ENCODE measurements at places on chromosomes 2 and 18. TPM values are rescaled to one million over a fixed set of nuclear protein-coding genes. Genes with fewer than 3 reads are reported as not detected.

DNA sequence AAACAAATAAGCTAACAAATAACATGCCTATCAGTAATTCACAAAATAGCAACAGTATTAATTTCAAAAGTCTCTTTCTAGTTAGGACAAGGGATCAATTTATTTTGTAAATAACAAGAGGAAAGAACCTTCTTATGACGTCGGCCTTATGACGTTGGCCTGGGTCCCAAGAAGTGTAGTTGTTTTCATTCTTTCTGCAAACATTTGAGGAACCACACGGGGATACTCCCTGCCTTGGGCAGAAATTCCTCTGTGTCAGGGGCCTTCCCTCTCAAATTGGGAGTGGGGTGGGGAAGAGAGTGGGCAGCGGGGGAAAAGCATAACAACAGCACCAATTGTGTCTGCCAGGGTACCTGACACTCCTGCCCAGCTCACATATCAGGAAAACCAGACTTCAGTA is 1.3 kb downstream of the CCDC68 start:
- peak; percentile 59 for DNase-seq

DNA sequence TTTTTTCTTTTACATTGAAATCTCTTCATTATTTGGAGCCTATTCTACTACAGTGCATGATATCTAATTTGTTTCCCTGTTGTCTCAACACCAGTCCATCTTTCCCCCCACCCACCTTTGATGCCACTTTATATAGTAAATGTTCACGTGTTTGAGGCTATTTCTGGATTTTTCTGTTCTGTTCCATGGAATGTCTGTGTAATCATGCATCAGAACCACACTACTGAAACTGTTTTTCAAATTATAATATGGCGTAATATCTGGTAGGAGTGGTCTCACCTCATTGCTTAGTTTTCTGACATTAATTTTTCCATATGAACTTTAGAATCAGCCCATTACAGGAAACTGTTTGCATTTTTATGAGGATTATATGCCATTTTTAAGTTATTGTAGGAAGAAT is 19.1 kb upstream of the NARS1 start:
- DNase-seq, result no peak

Gene EDAR
- polyA plus RNA-seq, result 6.2 TPM

Gene BCL11A
- polyA plus RNA-seq, result 29.9 TPM

Gene PREB
- 43.0 TPM for polyA plus RNA-seq

Gene HOXD8
- polyA plus RNA-seq, result 1.6 TPM

Gene ANKRD62
- 0.07 TPM for polyA plus RNA-seq

Gene TMBIM1
- polyA plus RNA-seq, result 65.6 TPM
